ENCODE measurements at places on chromosomes 2 and 18.

DNA sequence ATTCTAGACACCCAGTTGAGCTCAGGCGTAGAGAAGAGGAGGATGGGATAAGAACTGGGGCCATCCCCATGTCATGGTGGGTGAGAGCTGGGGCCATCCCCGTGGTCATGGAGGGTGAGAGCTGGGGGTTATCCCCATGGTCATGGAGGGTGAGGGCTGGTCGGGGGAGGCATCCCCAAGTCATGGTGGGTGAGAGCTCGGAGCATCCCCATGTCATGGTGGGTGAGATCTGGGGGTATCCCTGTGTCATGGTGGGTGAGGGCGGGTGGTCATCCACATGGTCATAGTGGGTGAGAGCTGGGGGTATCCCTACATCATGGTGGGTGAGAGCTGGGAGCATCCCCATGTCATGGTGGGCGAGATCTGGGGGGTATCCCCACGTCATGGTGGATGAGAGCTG is 52.5 kb downstream of the IL1RL2 start:
- DNase-seq: no peak

DNA sequence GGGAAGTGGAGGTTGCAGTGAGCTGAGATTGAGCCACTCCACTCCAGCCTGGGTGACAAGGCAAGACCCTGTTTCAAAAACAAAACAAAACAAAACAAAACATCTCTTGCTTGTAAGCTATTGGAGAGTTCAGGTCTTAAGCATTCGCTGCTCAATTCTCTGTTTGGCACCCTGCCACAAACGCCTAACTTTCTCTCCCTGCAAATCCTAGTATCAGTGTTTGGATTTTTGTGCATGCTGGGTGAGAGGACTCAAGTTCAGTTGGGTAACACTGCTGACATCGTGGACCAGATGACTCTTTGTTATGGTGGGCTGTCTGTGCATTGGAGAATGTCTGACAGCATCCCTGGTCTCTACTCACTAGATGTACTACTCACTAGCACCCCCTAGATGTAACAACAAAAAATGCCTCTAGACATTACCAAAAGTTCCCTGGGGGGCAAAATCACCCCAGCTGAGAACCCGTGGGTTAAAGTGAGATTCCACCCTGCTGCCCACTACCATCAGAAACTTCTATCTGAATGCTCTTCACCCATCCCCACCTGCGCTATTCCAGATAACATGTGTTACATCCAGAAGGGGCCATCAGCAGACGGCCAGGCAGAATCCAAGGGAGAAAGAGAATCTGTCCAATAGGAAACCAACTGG is 50.9 kb downstream of the CACNB4 start:
- no peak for DNase-seq

DNA sequence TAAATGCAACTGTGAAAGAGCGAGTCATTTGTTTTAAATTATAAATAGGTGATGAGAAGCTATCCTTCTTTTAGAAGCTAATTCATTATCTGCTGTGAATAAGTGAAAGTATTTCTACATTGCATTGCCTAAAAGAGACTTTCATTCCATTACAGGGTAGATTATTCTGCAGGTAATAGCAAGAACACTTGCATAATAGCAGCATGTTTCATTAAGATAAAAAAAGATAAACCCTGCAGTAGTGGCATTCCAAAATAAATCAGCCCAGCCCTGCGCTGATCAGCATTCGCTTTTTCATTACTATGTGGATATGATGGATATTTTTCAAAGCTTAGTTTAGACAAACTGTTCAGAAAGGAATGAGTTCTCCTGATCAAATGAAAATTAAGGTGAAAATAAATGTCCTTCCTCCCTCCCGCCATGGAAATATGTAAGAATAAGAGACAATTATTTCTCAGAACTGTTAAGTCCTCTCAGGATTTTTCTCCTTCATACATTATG is 72.8 kb downstream of the DSC3 start:
- DNase-seq: no peak

GRCh38 chr2:98412751-98413458 is 31.8 kb upstream of the INPP4A start:
- DNase-seq: no peak

GRCh38 chr2:179825494-179825893 is 35.9 kb downstream of the ZNF385B start:
- DNase-seq: no peak

DNA sequence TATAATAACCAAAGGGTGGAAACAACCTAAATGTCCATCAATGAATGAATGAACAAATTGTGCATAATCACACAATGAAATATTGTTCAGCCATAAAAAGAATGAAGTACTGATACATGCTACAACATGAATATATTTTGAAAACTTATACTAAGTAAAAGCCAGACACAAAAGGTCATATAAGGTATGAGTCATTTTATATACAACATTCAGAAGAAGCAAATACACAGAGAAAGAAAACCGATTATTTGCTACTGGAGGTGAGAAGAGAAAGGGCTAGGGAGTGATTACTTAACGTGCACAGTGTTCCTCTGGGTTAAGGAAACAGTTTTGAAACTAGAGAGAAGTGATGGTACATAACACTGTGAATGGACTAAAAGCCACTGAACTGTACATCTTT is 105.3 kb downstream of the GORASP2 start:
- no peak for DNase-seq

- no peak for DNase-seq
Observed at GRCh38 chr2:8753609-8754008, 71.8 kb downstream of the ID2 start.

GRCh38 chr2:239587841-239588240 is 187.0 kb upstream of the HDAC4 start:
- DNase-seq: no peak

- DNase-seq: no peak
Observed at GRCh38 chr2:223008956-223009355, 43.0 kb upstream of the KCNE4 start.

DNA sequence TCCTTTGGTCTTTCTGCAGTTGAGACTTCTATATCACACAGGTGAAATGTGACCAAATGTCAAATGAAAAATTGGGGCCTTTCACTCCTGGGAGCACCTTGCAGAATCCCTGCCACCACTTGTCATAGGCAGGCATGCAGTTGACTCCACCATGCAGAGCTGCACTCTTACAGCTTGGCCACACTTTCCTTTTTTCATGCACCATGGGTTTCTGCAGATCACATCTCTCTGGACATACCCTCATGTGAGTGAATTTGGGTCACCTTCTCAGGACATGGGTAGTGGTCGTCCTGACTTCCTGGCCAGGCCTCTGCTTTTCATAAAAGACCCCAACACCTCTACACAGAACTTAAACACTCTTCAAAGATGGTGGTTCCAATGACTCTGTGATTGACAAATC is 155.1 kb upstream of the RAB12 start:
- DNase-seq: no peak

- DNase-seq: no peak
Observed at GRCh38 chr18:76927223-76927725, 104.9 kb downstream of the ZNF236 start.

- no peak for DNase-seq
Observed at GRCh38 chr18:33421225-33421624, 19.3 kb downstream of the CCDC178 start.

GRCh38 chr18:59744271-59744721 is 47.1 kb upstream of the CCBE1 start:
- DNase-seq: no peak

DNA sequence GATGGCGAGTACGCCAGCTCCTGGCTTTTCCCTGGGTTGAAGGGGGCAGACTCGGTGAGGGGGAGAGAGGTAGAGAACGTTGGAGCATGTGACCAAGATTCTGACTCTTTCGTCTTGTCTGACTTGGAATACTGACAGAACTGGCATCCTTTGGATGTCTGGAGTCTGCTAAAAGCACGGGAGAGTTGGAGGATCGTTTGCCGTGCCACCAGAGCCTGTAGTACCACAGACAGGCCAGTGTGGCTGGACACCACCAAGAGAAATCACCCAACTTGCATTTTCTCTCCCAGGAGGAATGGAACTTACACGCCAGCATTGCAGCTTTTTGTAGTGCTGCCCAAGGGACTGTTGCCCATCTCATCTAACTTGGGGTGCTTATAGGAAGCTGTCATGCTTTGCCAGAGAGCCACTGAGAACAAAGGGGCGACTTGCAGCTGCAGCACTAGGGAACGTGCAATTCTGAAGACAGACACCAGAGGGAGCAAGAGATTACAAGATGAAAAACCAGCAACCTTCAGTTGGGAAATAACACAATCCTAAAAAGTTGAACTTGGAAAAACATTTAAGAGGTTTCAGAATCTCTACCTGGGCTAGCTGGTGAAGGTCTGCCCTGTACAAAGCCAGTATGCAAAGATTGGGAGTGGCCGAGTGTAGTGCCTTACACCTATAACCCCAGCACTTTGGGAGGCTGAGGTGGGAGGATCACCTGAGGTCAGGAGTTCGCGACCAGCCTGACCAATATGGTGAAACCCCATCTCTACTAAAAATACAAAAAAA is 24.1 kb downstream of the PSMG2 start:
- no peak for DNase-seq

- no peak for DNase-seq
Observed at GRCh38 chr2:172927641-172928357, 147.8 kb upstream of the MAP3K20 start.

- no peak for DNase-seq
Observed at GRCh38 chr2:238739668-238740067, 108.2 kb upstream of the TWIST2 start.

DNA sequence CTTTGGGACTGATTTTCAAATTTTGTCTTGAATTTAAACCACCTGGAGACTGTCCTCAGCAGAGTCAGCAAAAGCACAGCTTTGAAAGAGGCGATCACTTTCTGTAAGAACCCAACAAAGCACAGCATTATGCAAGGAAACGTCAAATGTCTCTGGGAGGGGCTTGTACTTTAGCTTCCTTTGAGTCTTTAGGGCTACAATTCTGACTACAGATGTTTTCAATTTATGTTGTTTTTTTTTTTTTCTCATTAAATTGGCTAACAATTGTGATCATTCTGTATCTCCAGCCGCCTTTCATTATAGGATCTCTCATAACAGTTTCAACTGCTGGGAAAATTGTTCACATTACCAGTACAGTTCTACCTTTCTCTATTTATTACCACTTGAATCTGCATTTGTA is 48.3 kb downstream of the COL3A1 start:
- DNase-seq: no peak

DNA sequence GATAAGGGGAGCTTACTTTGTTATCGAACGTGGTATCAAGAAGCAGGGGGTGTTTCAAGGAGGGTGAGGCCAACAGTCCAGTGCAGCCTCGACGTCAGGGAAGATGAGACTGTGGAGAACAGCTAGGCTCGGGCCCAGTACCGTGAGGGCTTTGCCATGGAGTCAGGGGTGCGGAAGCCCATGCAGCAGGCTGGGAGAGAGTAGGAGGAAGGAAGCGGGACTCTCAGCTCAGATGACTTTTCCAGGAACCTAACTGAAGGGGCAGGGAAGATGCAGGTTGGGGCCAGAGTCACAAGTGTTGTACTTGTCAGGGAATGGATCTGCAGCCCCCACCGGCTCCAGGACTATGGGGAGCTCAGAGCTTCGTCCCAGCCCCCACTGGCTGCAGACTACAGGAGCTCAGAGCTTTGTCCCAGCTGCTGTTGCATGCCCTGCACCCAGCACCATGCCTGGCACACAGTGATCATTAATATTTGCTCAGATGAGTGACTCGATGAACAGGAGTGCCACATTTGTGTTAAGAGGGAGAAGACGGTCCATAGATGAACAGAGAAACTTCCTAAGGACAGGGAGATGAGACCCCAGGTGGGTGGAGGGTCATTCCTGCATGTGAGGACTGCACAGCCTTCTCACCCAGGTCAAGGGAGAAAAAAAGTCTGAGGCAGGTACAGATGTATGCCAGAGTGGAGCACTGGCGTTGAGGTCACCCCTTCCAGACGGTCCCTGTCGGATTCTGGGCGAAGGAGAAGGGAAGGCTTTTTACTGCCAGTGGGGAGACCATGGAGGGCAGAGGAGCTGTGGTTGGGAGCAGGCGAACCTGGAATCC is 36.4 kb downstream of the PTGR3 start:
- no peak for DNase-seq

DNA sequence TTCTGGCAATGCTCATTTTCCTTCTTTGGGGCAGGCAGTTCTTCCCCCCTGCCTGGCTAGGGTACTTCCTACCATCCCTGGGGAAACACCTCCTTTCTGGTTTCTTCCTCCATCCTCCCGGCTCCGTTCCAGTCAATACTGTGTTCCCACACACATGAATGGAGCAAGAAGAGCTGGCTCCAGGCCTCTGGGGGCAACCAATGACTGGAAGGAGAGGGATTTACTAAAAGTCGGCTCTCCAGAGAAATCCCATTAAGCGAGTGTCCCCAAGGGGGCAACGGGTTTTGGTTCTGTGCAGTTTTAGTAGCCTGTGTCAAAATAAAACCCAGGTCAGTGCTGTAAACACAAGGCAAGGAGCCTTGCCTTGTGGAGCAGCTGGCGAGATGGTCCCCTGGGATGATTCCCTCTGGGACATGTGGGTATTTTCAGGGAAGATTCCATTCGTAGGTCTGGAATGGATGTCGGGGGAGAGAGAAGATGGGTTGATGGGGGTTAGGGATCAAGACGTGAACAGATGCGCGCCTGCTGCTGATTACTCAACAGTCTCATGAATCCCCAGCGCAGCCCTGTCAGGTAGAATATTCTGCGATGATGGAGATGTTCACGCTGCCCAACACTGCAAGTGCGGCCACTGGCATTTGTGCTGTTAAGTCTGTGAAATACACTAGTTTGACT is 32.0 kb downstream of the EMILIN2 start:
- DNase-seq: no peak

DNA sequence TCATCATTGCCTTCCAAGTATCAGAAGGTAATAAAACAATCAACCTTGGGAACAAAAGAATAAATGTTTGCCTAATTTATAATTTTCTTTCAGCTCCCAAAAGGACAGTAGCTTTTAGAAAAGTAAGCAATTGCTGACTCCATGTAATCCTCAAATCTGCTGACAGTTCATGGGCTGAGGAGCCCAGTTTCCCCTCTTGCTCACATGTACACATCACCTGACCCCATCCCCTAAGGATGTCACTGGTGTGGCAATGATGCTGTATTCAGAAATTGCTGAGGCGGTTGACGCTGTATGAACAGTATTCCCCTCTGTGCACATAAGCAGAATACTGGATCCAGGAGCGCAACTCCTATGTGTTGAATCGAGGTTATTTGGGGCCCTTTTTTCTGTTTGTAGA is 56.1 kb upstream of the LYPD1 start:
- no peak for DNase-seq

DNA sequence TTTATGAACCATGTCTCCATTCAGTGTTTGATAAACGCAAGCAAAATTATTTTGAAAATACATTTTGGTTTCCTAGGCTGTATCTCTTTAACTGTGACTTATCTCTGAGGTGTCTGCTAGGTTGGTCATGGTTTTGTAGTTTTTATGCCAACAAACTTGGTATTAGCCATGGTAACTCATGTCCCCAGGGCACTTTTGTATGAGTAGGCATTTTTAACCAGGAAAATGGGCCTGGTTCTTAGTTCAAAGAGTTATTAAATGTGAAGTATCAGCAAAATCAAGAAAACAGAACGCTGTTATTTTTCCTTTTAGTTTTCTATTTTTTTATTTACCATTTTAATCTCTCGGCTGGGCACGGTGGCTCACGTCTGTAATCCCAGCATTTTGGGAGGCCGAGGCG is 179.3 kb upstream of the LHCGR start:
- no peak for DNase-seq
